Activated effector memory CD4-positive, alpha-beta T cell treated with Interleukin-2 at 50 U/mL for 16 hours (primary cell): ENCODE measurements at places on chromosomes 2 and 18.

GRCh38 chr18:58862851-58863538, 1.7 kb upstream of the ZNF532 start:
- no peak for DNase-seq

DNA sequence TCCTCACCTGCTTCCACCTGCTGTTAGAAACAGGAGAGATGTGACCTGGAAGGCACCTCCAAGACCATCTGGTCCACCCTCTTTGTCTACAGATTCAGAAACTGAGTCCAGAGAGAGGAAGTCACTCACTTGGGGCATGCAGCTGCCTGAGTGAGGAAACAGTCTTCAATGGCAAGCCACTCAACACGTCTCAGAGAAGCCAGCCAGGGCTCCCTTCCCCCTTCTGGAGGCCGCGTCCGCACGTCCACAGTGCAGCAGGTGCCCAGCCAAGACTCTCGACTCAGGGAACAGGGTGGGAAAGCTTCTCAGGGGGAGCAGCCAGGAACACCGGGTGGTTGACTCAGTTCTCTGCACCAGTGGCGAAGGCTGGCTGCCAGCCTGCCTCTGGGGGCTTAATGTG, 201.7 kb downstream of the BCL11A start:
- no peak for DNase-seq

GRCh38 chr2:239002591-239002953, 154.7 kb downstream of the TWIST2 start:
- DNase-seq = no peak

GRCh38 chr2:20629581-20630171, 21.2 kb downstream of the HS1BP3 start:
- no peak for DNase-seq

- no peak for DNase-seq
Measured at GRCh38 chr18:74990563-74991081, 218.3 kb downstream of the PTGR3 start.

- DNase-seq = no peak
Measured at GRCh38 chr2:25198576-25198975, 30.2 kb upstream of the POMC start.

- DNase-seq = no peak
Measured at GRCh38 chr2:128155970-128156369, 65.0 kb downstream of the UGGT1 start.
